ENCODE measurements at places on chromosomes 5 and 9.

- no peak for DNase-seq
These were observed 27.4 kb upstream of the WHRN start for GRCh38 chr9:114532561-114533237.

GRCh38 chr5:56359809-56360685 is 126.9 kb upstream of the ANKRD55 start:
- no peak for DNase-seq

DNA sequence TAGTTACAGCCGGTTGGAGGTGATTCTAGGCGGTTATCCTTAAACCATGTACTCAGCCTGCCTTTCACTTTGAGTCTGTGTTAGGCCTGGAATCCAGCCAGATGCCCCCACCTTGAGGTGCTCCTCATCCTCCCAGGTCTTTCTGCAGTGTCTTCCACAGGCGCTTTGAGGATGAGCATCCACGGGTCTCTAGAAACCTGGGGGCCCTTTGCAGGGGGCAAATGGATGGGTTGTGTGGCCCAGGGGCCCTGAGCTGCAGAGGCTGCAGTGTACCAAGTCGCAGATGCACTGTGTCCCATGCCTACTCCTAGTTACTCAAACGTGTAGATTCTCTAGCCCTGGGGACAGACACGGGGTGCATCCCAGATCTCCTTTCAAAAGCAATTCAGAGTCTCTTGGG is 242.1 kb upstream of the IRX1 start:
- no peak for DNase-seq

DNA sequence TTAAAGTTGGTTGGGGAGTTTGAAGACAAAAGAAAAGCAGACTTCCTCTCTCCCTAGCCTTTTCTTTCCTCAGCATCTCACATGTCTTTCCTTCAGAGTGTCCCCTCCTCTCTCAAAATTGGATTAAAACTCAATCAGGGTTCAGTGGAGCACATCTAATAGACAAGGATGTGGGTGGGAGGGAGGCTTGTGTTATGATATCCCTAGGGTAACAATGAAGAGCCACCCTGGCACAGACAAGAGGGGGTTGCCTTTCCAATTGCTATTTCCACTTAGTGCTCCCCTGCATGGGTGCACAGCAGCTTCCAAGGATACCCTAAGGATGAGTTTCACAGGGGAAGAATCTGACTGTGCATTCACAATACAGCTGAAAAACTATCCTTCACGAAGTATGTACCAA is 585.2 kb upstream of the C9orf72 start:
- DNase-seq = no peak

DNA sequence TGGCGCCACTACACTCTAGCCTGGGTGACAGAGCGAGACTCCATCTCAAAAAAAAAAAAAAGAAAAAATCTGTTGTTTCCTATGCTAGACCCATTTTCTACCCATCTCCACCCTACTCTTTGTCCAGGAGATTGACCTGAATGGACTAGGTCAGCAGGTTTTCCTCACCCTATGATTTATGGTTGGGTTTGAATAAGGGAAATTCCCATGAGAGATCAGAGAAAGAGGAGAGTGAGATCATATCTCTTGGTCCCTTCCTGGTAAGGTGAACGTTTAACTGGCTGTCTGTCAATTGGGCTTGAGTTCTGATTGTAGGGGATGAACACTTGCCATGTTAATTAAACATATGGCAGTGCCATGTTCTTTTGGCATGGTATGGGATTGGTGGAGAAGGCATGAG is 387.4 kb downstream of the MAN2A1 start:
- DNase-seq = no peak

- peak; percentile 32 for DNase-seq
These were observed 164.3 kb upstream of the ACOT12 start for GRCh38 chr5:81558188-81558587.

DNA sequence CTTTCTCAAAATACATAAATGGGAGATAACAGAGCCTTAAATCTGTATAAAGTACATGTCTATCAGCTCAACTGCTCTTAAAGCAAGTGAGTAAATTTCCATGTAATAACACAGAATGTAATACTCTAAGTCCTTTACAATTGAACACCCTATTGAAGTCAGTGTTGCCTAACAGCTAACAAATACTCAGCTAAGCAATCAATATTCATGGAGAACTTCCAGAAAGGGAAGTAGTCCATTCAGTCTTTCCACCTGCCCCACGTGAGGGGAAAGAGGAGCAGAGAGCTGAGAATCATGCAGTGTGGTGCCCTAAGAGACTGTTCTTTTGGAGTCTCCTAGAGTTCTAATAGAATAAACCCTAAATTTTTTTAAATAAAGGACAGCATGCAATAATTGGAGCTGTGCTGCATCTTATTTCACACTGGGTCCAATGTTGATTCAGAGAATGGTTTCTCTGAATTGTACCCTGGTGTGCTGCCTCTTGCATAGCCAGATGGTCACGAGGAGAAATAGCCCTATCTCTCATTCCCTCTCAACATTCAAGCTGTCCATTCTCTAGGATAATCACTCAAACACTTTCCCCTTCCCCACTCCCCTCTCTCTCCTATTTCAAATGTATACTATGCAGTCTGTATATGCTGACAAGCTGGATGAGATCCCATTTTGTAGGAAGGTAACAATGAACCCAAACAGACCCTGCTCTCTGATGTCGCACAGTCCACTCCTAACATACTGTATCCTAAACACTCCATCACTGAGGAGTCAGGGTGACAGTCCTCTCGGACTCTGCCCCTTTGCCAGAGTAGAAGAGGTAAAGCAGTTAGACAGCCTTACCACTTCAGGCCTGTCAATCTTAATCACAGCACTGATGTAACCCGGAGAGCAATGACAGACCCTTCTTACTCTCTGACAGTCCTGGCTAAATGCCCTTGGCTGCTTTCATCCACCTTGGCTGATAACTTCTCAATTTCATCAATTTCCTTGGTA is 134.8 kb downstream of the EPB41L4A start:
- DNase-seq = peak; percentile 34

- no peak for DNase-seq
These were observed 10.5 kb downstream of the GPBP1 start for GRCh38 chr5:57184322-57184721.

GRCh38 chr9:93028448-93029006 is 30.0 kb upstream of the SUSD3 start:
- no peak for DNase-seq

GRCh38 chr9:76835571-76836283 is 70.2 kb downstream of the PRUNE2 start:
- peak; percentile 54 for DNase-seq

DNA sequence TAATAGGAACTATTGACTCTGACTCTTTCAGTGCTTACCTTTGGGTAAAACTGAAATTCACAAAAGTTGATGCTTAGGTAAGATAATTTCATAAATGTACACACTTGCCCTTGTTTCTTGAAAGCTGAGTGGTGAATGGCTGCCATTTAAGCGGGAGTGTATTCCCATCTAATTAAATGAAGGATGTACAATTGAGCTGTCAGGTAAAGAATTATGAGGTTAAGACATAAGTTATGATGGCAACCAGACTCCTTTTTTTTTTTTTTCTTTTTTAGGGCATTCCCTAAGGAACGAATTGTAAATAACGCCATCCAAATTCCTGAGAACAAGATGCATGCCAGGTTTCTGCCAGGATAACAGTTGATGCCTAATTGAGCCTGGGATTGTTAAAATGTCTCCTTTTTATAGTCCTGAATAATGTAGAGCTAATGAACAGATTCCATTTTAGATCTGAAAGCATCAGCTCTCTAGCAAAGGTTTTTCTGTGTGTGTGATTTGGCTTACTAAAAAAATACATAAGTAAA is 199.7 kb downstream of the ISL1 start:
- no peak for DNase-seq

DNA sequence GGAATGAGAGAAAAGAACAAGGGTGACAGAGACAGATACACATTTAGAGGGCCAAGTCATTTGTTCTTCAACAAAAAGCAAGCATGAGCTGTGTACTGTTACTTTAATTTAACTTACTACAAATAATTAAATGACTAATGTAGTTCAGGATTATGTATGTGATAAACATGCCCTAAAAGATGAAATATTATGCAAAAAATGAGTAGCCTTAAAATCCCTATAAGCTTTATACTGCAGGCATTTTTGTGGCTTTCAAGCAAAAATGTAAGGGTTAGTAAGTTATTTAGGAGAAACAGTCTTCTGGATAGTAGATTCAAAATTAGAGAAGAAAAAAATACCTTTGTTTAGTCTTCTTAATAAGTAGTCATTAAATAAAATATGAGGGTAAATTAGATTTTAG is 431.2 kb downstream of the CSNK1G3 start:
- no peak for DNase-seq

DNA sequence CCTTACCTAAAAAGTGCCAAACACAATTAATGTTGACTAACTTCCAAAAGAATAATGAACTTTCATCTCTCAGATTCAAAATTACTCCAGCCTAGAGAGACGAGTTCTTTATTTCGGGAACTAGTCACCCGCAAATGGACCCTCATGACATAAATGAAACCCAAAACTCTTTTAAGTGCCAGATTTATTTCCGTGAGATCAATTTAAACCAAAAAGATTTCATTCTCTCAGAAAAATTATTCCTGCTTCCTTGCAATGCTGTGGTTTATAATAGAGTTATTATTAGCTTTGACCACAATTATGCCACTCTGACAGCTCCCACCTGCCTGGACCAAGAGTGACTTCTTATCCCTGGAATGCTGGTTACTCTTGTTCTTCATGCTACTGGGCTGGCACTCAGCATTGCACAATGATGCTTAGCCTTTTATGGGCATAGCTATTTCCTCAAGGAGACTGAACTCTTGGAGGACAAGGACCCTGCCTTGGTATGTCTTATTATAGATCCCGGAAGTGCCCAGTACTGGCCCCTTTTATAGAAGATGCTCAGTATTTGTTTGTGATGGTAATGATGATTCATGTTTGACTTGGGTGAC is 183.5 kb downstream of the SNX18 start:
- DNase-seq = no peak

DNA sequence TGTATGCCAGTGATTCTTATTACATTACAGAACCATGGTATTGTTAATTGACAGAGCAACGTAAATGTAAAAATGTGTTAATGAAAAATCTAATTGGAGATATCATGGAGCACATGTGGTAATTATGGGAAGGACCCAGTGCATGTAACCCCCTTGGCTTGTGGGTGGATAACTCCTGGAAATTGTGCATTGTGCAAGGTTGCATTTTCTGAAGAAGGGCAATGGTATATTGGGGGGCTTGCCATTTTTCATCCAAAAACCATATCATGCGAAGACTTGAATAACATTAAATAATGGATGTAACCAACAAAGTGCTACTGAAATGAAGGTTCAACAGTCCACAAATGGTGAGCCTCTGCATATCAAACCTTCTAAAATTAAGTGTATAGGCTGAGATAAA is 47.6 kb downstream of the BASP1 start:
- DNase-seq = no peak

DNA sequence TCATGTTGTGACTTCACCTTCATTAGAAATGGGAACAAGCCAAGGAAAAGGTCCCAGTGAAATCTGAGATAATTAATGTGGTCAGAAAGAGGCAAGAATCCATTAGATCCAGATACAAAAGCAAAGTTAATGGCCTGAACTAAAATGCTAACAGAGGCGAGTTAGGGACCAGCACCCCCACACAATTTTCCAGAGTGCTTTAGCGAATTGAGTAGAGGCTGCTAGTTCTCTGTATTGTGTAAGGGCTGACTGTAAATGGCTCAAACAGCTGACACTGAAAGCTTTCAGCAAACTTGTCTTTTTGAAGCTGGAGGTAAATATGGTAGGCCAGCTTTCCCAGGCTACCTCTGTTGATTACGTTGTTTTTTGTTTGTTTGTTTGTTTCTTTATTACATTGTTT is 75.5 kb downstream of the CSNK1A1 start:
- DNase-seq = no peak

GRCh38 chr9:33190021-33190705 is 23.0 kb upstream of the B4GALT1 start:
- no peak for DNase-seq

- no peak for DNase-seq
These were observed 30.0 kb upstream of the PLPP1 start for GRCh38 chr5:55564721-55565120.

- no peak for DNase-seq
These were observed 34.4 kb upstream of the RANBP6 start for GRCh38 chr9:6049798-6050197.
